Stimulated activated CD4-positive, alpha-beta T cell treated with anti-CD3 and anti-CD28 coated beads, Interleukin-4, amount 100 ng/mL, for 4 hours (primary cell): ENCODE measurements at places on chromosomes 16 and 17.

DNA sequence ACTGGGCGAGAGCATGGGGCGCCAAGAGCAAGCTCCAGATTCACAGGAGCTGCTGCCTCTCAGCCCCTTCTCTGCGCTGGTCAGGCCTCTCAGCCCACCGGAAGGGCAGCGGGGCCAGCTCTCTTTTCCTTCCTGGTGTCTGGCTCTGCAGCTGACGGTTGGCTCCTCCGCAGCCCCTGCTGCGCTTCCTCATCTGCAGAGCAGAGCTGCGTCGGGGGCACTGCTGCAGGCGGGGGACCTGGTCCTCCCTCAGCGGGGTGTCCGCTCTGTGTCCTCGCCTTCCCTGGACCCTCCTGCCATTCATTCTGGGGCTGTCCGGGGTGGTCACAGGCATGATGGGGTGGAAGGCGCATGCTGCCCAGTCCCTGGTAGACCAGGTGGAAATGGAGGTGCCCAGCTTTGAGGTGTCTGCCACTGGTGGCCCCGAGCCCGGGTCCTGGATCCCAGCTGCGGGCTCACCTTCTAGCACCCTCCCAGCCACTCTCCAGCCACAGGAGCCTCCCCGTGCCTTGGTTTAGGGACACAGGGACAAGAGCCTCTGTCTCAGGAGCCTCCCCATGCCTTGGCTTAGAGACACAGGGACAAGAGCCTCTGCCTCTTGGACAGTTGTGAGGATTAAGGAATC lies 84.8 kb downstream of the IRF8 start:
- no peak for DNase-seq

DNA sequence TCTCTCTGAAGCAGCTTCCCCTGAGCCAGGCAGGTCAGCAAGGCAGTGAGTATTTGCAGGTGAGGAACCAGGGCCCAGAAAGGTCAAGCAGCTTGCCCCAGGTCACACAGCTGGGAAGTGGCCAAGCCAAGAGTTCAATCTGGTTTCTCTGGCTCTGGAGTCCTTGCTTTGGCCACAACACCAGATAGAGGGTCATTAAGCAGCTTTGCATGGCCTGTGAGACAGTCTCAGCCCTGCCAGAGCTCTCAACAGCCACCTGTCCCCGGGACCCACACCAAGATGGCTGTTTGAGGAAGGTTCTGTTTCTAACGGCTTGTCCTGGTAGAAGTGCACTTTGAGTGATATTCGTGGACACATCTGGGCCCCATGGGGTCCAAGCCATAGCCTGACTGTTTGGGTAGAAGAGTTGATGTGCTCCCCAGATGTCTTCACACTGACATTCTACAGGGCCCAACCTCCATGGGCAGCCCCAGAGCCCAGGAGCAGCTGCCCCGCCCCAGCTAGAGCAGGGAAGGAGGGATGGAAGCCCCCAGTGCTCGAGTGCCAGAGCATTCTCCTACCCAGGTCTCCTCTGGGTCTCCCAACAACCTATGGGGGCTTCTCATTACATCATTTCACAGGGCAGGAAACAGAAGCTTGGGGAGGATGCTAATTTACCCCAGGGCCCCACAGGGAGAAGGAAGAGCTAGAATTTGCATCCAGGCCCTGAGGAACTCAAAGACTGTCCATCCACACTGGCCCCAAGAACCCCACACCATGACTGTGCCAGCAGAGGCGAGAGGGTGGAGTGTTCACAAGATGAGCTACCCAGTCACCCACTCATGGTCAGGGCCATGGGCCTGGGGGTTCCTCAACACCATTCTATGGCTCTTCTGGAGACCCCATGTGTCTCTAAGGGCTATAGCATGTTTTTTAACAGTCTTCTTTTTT lies 107.3 kb upstream of the CDH5 start:
- no peak for DNase-seq

- peak; percentile 50 for DNase-seq
Measured at GRCh38 chr17:48037036-48037837, at the start of gene COPZ2. Gene COPZ2 (minus strand): TSS chr17:48037797. CDS start chr17:48037777, 20 bp downstream.

DNA sequence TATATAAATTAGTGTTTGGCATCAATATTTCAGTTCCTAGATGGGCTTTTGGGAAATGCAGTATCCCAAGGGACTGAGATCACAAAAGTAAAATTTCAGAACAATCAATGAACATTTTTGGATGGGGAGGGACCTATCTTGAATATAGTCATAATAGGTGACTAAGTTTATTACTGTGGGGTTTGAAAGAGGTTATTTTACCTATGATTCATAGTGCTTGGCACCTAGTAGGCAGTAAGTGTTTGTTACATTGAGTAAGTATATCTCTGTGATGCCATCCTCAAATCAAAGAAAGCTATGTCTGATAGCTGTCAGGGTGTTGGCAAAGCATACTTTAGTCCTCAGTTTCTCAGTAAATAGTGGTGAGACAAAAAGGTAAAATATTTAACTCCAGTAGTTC lies 36.9 kb downstream of the ZNF207 start:
- DNase-seq, result no peak

DNA sequence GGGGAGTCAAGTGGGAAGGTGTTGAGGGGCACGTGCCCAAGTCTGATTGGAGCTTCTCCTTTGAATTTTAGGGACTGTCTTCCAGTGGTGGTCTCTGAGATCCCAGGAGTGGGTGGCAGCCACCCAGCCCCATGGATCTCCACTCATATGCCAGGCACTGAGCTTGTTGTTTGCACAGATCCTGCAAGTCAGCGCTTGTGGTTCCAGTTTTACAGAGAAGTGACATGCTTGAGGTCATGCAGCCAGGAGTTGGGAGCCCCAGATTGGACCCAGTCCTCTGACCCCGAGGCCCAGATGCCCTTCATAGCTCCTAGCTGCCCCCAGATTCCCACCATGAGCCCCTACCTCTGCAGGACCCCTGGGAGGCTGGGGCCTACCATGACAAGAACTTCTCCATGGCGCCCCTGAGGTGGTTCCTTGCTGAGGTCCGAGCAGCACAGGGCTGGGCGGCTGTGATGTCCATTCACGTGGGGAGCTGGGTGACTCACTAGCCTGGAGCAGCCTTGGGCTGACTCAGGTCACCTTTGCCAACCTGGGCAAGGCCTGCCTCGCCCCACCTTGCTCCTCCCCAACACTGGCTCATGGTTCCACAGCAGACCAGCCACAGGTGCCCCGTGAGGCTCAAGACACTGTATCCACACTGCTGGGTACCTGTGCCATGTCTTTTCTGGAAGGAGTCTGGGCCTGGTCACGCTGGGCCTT lies 47.4 kb downstream of the RAI1 start:
- DNase-seq, result no peak

DNA sequence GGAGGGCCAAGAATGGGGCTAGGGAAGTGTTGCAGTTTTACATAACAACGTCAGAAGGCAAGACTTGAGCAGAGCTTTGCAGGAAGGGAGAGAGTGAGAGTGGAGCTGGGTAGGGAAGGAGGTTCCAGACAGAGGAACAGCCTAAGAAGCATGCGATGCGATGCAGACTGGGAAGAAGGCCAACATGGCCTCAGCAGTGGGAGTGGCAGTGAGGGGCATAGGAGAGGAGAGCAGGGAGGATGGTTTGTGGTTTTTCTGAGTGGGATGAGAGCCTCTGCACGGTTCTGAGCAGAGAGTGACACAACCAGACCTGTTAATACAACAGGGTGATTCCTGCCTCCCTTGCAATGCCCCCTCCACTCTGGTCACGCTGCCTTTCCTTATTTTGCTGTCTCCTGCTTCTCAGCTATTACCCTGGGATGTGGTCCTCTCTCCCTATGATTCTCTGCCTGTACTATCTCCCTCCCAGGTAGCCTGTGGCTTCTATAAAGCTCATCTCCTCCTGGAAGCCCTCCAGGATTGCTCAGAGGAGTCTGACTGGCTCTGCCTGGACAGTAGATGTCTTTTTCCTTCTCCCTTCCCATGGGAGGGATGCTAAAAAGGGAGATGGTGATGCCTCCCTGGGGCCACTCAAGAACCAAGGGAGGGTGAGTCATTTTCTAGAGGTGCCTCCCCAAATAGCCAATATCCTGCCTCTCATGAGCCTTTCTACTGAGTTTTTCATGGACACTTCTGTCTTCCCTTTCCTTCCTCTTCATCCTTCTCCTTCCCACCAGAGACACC lies 38.7 kb upstream of the NGFR start:
- DNase-seq, result no peak

GRCh38 chr17:27259356-27259755 lies 34.6 kb upstream of the WSB1 start:
- no peak for DNase-seq

GRCh38 chr17:59761385-59762048 lies 54.1 kb downstream of the VMP1 start:
- DNase-seq, result no peak

- DNase-seq, result no peak
Measured at GRCh38 chr16:52758473-52758855, 211.5 kb upstream of the TOX3 start.

DNA sequence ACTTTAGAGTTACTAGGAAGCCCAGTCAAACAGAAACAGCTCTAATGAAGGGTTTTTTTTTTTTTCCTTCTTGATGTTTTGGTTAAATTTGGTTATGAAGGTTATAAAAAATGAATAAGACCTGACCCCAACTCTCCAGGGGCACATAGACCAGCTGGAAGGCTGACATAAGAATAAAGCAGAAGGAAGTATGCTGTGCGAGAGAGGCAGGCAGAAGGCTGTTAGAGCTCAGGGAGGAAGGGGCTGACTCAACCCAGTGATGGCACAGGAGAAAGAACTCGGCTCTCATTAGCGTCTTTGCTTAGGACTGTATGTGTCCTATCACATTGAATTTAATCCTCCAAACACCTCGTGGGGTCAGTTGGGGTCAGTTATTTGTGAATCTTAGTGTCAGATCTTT lies 474.6 kb downstream of the PMP22 start:
- DNase-seq, result no peak

- DNase-seq, result no peak
Measured at GRCh38 chr17:32515677-32516383, 29.0 kb downstream of the CDK5R1 start.
